Activated effector memory CD4-positive, alpha-beta T cell treated with Interleukin-2 at 50 U/mL for 16 hours (primary cell): ENCODE measurements at places on chromosomes 2 and 18.

DNA sequence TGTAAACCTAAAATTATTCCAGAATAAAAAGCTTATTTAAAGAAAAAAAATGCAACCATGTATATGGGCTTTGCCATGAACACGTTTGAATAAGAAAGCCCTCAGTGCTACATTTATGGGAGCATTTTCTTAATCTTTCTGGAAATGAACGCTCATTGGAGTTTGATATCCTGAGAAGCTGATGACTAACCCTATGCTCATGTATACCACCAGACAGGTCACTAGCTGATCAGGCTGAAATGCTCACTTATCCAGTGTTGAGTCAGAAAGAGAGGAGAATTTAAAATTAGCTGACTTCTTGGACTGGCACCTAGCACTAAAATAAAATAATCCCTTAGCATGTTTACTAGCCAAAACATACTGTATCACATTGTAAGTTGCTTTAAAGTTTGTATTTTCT is 254.9 kb upstream of the SIX3 start:
- DNase-seq: no peak

DNA sequence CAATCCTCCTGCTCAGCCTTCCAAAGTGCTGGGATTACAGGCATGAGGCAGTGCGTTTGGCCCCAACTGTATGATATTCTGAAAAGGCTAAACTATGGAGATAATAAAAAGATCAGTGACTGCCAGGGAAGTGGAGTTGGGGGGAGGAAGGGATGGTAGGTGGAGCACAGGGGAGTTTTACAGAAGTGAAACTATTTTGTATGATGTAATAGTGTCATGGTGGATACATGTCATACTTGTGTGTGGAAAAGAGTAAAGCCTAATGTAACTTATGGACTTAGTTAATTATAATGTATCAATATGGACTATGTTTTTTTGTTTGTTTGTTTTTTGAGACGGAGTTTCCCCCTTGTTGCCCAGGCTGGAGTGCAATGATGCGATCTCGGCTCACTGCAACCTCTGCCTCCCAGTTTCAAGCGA is 2.9 kb upstream of the GGCX start:
- DNase-seq: no peak

DNA sequence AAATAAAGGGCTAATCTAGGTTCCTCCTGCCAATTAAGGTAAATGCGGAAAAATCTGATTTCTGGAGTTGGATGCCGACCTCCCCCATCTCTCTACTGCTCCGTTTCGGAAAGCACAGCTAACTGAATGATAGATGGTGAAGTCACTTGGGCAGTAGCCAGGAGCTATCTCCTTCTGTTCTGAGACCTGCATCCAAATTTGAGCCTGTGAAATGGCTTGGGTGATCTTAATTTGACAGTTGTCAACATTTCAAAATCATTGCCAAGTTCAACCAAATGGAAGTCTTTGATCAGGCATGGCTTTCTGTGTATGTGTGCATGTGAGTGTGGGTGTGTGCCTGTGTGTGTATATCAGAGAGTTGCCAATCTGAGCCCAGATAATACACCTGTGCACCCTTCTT is 217.2 kb downstream of the ZNF516 start:
- DNase-seq: no peak

- DNase-seq: no peak
Measured at GRCh38 chr2:232402518-232402917, 4.1 kb upstream of the ALPG start.

GRCh38 chr2:207619764-207620203 is 5.4 kb downstream of the METTL21A start:
- no peak for DNase-seq

DNA sequence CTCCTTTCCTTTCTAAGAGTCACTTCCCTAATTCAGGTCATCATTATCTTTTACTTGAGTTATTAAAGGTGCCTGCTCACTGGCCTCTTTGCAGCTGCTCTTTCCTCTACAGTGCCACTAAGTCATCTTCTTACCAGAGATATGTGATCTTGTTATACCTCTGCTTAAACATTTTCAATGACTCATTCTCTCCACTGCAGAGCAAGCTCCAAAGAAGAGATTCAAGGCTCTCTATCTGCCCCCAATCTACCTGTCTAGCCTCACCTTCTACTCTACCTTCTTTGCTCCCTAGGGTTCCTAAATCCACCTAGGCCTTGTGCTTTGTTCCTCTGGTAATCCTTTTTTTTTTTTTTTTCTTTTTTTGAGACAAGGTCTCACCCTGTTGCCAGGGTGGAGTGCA is 3.1 kb downstream of the ARHGEF33 start:
- no peak for DNase-seq

GRCh38 chr2:2656115-2657011 is 325.3 kb upstream of the MYT1L start:
- DNase-seq: no peak

DNA sequence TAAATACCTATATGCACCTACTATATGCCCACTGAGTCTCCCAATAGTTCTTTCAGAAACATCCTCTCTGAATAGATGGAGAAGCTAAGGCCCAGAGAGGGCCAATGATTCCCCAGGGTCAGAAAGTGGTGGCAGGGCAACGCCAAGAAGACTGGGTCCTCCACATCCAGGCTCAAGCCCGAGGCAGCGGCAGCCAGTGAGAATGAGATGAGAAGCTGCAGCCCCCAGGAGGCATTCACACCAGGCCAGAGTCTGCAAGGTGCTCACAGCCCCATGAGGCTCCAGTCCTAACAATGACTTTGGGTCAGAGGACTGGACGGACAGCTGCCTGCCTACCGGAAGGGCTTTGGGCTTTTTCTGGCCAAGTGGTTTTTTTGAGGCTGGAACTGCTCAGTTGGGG is 3.5 kb downstream of the TEX261 start:
- no peak for DNase-seq
